ENCODE measurements at places on chromosomes 4 and X.

GRCh38 chrX:119503484-119503861 is 35.2 kb downstream of the SLC25A5 start:
- DNase-seq, result no peak

GRCh38 chr4:82905205-82905604 is 4.7 kb downstream of the THAP9 start:
- DNase-seq, result no peak

GRCh38 chr4:42268824-42269223 is 116.4 kb upstream of the BEND4 start:
- DNase-seq, result no peak

- DNase-seq, result no peak
These were observed 102.6 kb downstream of the FSTL5 start for GRCh38 chr4:162061214-162061613.

DNA sequence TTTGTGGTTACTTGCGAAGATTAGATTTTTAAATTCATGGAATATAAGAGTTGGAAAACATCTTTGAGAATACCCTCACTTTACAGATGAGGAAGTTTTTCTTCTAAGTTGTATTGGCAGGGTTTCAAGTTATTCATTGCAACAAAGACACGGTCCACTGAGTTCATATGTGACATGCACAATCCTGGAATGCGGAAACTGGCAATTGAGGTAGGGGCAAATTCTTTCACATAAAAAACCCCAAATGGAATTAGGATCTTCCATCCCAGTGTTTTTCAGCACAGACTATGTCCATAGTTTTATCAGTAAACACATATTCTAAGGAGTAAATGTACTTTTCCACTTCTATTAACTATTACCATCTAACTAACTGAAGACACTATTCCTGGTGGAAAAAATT is 81.8 kb upstream of the NAP1L5 start:
- no peak for DNase-seq

GRCh38 chr4:114474188-114474800 is 124.3 kb upstream of the UGT8 start:
- DNase-seq, result no peak

All from foreskin melanocyte (primary cell).